HS-27A (cell line): ENCODE measurements at places on chromosomes 5 and 9.

GRCh38 chr9:70901013-70901412 lies 220.4 kb downstream of the TRPM3 start:
- DNase-seq: no peak

DNA sequence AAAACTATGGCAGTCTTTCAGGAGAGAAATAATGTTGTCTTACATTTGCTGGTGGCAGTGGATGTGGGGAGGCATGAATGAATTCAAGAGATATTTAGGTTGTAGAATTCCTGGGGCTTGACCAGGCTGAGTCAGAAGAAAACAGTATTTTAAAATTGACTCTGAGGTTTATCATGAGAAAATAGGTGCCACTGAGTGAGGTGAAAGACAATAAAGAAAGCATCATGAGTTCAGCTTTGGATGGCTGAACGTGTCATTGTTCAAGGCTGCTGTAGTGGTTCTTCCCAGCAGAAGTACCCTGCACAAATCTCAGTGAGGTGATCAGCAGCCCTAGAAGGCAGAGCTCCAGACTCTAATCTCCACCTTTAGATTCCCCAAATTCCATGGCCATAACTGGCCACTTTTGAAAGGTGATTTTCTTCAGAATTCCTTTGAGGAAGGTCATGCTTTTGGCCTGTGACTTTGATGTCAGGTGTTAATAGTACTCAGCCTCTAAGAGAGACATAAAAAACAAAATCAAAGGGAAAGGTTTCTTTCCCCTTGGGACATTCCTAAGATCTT lies 395.4 kb downstream of the NTRK2 start:
- DNase-seq: no peak

GRCh38 chr9:113568081-113568435 lies 104.5 kb downstream of the RGS3 start:
- no peak for DNase-seq

DNA sequence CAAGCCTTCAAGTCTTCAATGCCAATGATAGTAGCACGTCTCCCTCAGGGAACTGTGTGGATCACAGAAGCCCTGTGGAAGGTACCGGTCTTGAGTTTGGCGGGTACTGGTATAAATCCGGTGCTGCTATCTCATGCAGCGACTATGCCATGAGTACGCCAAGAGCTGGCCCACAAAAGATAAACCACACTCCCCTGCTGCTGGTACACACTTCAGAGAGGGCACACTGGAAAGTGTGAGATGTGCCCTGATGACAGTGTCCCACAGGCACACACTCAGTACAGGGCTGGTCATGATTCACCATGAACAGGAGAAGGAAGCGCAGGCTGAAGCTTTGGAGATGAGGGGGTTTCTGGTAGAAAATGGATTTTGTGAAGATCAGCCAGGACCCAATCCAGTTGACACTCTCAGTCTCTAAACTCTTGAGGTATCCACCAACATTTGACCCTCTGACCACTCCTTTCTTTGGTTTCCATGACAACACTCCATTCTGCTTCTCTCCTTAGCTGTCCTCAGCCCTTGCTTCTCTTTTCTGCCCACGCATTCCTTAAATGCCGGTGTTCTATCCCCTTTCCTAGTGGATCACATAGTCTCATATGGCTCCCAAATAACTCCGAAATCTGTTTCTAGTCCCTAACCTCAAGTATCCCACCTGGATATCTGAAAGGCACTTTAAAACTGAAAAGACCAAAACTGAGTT lies 5.1 kb downstream of the AMACR start:
- DNase-seq: no peak

- DNase-seq: no peak
Observed at GRCh38 chr5:148376198-148376597, 7.6 kb upstream of the FBXO38 start.

- no peak for DNase-seq
Observed at GRCh38 chr9:124122813-124123462, 111.4 kb downstream of the LHX2 start.

DNA sequence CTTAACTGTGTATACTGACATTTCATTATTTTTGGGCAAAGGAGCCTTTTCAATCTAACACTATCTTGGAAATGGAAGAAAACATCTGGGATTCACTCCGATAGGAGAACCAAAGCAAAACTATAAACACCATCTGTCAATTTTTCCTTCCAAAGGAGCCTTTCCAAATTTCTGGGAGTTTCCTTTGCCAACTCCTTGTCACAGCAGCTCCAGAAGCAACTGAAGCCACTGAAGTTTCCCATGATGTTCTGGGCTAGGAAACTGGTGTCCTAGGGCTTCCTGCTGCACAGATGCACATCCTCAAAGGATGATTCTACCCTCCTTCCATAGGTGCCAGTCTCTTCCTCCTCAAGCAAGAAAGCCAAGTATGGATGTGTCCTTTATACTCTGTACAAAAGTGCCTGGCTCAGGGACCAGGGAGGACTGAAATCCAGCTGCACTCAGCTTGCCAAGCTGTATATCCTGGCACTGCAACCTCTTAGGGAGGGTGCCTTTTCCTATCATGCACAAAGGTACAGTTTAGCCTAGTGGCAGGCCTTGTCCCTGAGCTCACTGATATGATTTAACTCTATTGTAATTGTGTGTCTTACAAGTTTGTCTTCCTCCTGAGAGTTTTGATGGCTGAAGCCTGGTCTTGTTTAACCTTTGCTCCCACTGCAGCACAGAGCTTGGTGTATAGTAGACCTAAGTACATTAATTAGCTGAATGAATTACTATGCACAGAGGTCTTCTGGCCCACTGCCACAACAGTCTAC lies 8.4 kb upstream of the UBAP1 start:
- DNase-seq: no peak

GRCh38 chr5:57677235-57677634 lies 194.6 kb upstream of the ACTBL2 start:
- DNase-seq: no peak

GRCh38 chr9:121121582-121122087 lies 46.9 kb downstream of the CNTRL start:
- DNase-seq: peak; percentile 85

DNA sequence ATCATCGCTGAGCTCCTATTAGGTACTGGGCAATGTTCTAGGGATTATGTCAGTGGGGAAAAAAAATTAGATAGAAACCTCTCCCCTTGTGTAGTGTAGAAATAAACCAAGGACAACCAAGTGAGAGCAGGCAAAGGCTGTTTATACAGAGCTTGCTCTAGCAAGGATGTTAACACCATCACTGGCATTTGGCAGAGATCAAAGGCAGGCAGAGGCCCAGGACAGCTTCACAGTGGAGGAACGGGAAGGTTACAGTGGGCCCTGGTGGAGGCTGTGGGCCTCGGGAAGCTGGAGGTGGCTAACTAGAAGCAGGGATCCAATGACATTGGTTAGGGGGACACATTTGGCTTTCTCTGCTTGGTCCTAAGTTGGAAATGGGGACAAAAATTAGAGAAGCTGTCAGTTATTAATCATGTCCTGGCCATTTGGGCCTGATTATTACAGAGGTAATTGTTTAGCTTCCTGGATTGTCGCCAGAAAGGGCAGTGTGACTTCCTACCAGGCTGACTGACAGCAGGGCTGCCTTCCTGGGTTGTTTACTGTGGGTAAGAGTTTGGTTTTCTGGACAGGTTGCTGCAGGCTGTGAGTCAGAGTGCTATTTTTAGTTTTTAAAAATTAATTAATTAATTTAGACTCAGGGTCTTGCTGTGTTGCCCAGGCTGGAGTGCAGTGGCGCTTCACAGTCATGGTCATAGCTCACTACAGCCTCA lies 259.3 kb downstream of the ROR2 start:
- no peak for DNase-seq

DNA sequence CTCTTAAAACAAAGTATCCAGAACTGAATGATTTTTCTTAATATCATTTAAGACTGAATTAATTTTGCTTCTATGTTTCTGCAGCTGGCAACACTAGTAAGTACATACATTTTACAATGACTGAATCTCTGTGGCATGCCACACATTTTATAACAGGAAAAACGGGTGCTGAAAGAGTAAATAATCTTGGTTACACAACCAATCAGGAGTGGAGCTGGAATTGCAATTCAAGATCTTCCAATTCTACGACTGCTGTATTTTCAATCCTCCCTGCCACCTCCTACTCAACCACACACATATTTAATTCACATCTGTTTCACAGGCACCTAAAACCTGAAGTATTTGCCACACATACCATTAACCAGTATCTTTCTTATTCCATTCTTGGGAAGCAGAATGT lies 52.7 kb upstream of the NR5A1 start:
- DNase-seq: no peak

GRCh38 chr5:158165647-158166046 lies 306.7 kb upstream of the CLINT1 start:
- DNase-seq: no peak

DNA sequence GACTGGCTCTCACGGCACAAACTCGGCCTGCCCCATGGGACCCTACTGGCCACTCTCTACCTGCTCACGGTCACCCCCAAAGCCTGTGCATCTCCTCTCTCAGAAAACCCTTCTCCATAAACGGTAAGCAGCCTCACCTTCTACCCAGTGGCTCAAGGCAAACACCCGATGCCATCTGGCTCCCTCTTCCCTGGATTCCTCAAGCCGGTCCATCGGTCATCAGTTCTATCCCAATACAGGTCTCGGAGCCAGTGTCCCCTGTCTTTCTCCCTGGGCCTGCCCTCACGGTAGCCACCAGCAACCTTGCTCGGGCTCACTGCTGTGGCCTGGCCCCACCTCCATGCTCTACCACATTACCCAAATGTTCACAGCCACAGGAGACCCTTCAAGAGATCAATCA lies 134.1 kb downstream of the ROR2 start:
- DNase-seq: no peak

DNA sequence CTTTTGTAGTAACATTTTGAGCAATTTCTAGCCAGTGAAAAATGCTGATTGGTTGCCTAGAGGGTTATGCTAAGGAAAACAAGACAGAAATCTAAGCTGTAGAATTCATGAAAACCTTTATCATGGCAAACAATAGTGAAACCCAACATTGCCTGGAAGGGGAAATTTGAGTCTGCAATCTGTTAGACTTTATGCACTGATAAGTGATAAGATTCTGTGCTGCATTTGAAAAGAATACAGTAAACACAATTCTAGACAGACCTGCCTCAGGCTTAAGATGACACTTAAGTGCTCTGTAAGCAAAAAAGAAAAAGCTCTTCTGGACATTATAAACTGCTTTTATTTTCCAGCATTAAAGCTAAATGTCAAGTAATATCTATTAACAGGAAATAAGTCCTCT lies 519.3 kb downstream of the ISL1 start:
- DNase-seq: no peak

DNA sequence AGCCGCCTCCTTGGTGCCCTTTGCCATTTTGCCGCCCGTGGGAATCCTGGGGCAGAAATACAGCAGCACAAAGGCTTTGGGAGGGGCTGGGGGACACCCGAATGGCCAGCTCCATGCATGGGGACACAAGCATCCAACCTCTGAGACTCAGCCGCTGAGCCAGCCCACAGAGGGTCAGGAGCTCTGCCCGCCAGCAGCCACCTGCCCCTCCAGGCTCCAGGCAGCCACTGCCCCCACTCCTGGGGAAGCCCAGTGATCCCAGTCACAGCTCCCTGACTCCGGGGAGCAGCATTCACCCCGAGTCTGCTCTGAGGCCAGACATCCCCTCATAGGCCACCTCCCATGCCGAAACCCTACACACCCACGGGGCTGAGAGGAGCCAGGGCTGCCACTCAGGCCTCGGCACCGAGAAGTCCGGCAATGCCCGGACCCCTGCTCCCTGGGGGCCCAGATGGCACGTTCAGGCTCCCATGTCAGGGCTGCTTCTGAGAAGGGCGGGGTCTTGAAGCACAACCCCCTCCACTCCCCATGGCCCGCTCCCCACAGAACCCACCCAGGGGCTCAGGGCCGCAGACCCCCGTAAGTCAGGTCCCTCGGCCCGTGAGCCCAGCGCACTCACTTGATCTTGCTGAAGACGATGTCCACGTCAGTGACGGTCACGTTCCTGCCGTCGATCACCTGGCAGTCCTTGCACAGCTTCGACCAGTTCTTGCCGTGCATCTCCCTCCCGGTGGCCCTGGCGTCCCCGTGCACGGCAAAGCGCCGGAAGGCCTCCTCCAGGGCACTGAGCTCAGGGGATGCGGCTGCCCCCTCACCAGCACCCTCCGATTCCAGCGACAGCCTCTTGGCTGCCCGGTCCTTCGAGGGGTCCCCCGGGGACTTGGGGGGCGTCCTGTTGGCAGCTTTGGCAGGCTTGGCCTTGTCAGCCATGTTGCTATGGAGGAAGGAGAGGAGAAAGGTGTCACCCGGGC lies 15.7 kb downstream of the TPPP start:
- DNase-seq: no peak

DNA sequence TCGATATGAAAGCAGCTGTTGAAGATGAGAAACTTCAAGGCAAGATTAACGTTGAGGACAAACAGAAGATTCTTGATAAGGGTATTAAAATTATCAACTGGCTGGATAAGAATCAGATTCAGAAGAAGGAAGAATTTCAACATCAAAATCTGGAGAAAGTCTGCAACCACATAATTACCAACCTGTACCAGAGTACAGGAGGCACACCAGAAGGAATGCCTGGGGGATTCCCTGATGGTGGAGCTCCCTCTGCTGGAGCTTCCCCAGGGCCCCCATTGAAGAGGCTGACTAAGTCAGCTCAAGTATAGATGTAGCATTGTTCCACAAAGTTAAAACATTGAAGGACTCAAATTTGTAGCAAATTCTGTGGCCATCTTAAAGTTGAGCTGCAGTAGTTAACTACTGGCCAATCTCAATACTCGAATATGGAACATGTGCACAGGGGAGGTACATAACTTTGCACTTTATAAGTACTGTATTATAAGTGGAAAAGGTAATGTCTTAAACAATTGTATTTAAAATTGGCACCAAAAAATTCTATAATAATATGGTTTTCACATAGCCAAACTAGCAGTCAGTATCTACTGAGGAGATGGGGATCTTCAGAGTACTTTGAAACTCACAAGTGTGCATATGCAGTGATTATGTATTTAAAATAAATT lies 237.5 kb downstream of the CHSY3 start:
- no peak for DNase-seq

DNA sequence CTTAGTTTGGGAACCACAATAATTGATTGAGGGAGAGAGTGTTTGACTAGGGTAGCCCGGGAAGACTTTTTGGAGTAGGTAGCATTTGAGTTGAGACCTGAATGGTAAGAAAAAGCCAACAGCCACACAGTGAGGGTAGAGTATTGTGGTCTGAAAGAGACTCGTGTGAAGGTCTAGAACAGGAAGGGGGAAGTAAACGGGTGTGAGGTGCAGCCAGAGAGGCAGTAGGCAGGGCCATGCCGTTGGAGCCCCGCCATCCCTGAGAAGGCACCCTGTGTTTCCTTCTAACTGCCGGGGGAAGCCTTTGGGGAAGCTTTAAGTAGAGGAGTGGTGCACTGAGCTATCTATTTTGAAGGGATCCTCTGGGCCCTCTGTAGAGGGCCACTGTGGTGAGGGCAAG lies 3.5 kb upstream of the F2RL2 start:
- DNase-seq: no peak

- DNase-seq: no peak
Observed at GRCh38 chr5:80763211-80763610, 108.4 kb upstream of the DHFR start.

GRCh38 chr5:115414406-115415142 lies 118.1 kb upstream of the CCDC112 start:
- no peak for DNase-seq

- no peak for DNase-seq
Observed at GRCh38 chr9:83962165-83962564, 17.9 kb downstream of the HNRNPK start.

- DNase-seq: no peak
Observed at GRCh38 chr9:134724202-134724911, 82.8 kb downstream of the COL5A1 start.
